ENCODE measurements at places on chromosomes 2 and 18.

DNA sequence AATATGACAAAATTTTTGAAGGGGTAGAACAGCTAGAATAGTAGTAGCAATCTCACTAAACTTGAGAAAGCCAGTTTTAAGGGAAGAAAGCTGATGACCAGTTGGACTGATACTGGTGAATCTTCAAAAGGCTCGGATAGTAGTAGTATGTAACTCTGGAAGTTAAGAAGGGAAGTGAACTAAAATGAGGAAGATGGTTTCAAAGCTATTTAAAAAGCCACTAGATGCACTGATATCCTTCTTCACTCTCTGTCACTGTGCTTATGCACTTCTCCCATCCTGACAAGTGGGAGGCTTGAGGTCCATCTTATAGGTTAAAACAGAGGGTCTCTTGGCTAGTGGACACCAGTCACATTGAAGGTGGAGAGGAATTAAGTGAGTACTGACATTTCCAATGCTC lies 141.1 kb downstream of the NCOA1 start:
- peak; percentile 12 for DNase-seq

- DNase-seq: peak; percentile 86
These were observed 772.2 kb downstream of the SUCLG1 start for GRCh38 chr2:83686863-83687262.

DNA sequence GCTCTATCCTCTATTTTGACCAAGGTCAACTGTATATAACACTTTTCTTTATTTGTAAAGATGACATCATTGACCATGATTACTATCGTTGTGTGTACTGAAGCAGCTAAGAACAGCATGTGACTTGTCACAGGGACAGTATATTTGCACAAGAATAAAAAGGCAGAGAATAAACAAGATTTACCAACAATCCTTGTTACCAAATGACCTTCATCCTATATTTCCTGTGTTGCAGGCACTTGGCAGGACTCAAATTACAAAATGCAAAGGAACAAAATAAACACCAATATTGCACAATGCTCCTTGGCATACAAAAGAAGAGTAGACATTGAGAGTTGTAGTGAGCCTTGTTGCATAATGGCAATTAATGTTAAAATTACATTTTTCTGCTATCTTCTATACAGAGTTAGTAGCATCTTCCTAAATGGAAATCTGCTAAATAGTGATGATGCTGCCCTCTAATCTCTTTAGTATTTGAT lies 61.8 kb downstream of the RFTN2 start:
- peak; percentile 26 for DNase-seq

DNA sequence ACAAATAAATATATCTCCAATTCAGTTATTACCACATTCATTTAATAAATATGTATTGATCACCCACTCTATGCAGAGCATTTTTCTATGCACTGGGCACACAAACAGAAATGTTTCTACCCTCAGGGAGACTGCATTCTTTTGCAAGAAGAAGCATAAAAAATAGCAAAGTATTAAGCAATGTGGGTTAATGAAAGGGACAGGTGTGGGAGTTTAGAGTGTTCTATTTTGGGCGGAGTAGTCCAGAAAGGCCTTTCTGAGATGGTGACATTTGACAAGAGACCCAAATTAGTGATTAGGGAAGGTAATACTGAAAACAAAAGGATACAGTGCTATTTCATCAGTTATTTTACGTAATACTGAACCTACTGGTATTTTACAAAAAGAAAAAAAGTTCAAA lies 394.3 kb upstream of the CHST9 start:
- DNase-seq: no peak

GRCh38 chr2:46306330-46306751 lies 9.1 kb downstream of the EPAS1 start:
- DNase-seq: no peak

- DNase-seq: no peak
These were observed 76.5 kb downstream of the LPIN1 start for GRCh38 chr2:11822746-11823451.

- no peak for DNase-seq
These were observed 87.1 kb downstream of the SETBP1 start for GRCh38 chr18:44767807-44768206.

- DNase-seq: no peak
These were observed 1097.2 kb downstream of the TDRD15 start for GRCh38 chr2:22221006-22221405.

- DNase-seq: no peak
These were observed 501.1 kb upstream of the TNP1 start for GRCh38 chr2:217360781-217361482.

GRCh38 chr2:195360242-195360641 lies 296.8 kb upstream of the SLC39A10 start:
- no peak for DNase-seq

- no peak for DNase-seq
These were observed 835.3 kb downstream of the EPHA4 start for GRCh38 chr2:220736778-220737177.

- DNase-seq: no peak
These were observed 208.2 kb downstream of the SPP2 start for GRCh38 chr2:234258562-234259141.

DNA sequence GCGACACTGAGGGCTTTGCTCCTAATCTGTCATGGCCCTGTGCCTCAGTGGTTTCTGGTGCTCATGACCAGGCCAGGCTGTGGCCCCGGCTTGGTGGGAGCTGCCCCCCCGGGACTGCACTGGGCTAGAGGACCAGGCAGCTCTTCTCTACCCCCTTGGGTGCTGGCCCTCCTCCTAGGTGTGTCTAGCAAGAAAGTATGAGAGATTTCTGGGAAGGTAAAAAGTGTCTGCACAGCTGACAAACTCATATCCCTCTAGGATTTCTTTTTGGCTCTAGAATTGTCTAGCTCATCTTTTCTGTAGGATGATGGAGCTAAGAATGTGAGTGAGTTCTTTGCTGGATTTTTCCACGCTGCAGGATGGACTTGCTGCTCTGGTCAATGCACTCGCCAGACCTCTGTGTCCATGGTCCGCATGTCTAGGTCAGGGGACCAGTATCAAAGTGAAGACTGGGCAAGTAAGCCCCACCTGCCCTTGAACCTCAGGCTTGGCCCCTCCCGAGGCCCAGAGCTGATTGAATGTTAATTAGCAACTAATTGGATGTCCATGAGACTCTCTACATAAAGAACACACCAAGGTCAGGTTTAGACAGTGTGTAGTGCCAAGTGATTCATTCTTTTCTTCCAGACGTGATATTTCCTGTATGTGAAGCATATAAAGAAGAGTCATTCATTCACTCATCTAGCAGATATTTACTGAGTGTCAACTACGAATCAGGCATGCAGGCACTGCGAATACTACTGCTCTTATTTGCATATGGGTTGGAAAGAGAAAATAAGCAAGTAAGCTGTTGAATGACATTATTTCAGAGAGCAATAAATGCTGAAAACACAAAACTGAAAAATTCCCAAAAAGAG lies 15.6 kb upstream of the PSD4 start:
- no peak for DNase-seq

GRCh38 chr2:121627525-121628050 lies 21.7 kb downstream of the CLASP1 start:
- no peak for DNase-seq

DNA sequence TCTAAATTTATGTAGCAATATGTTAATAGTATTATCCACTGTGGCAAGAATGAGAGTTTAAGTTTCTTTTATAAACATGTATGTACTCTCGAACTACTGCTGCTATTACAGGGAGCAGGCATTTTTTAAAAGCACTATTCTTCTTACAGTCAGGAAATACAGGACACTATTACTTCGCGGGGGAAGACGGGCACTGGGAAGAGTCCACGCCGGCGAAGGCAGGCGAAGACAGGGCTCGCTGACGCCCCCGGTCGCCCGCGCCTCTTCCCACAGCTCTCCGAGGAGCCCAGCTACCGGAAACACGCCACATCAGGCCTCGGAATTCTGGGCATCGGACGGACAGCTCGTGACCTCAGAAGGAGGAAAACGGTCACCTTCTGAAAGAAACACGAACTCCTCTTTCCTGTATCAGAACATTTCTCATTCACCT lies 90.2 kb downstream of the FAM161A start:
- peak; percentile 82 for DNase-seq

DNA sequence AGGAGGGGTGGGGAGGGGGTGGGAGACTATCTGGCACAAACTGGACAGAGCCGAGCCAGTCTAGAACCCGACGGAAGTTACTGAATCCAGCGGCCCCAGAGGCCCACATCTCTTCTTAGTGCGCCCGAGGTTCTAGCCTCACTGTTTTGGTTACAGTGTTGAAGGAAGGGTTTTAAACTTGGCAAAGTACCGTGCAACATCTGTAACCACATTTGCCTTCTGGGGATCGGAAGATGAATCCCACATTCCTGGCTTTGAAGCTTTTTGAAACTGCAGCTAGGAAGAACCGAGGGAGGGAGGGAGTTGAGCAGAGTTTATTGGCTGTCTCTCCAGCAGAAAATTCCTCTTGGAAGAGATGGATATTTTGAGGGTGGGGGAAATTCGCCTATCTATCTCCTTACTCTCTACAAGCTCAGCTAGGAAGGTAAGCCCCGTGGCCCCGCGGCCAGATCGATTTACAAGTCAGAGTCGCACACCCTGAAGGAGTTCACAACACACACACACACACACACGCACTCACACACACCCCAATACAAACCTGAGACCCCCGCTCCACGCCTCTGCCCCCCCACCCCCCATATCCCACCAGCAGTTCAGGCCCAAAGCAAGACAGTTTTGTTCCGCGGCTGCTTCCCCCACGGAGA lies 1.0 kb downstream of the ACVR1 start:
- DNase-seq: peak; percentile 30

- no peak for DNase-seq
These were observed 50.0 kb upstream of the HPCAL1 start for GRCh38 chr2:10252661-10253060.

GRCh38 chr2:142758973-142759372 lies 118.5 kb upstream of the KYNU start:
- no peak for DNase-seq

DNA sequence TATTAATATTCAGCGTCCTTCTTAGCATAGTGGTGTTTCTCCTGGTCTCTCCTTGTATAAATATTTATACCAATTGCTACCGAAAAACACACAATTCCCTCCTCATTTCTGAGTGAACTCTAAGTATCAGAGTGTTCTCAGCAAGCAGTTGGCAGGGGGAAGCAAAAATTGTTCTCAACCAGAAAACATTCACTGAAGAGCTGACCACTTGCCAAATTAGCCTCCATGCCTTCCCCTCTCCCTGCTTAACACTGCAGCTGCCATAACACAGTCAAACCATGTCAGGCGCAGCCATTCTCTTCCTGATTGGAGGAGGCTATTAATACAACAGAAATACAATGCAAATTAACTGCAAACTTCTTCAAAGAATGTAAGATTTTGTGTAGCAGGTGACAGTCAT lies 105.0 kb downstream of the COL6A3 start:
- DNase-seq: no peak

- DNase-seq: no peak
These were observed 58.7 kb downstream of the PIGN start for GRCh38 chr18:62128157-62128556.

- no peak for DNase-seq
These were observed 483.7 kb downstream of the PTPRM start for GRCh38 chr18:8050616-8051329.
